Cerebellar cortex (tissue), 1 donor: ENCODE measurements at places on chromosomes 1 and 21.

GRCh38 chr1:152458384-152459185 lies 44.5 kb upstream of the CRNN start:
- DNase-seq: peak; percentile 65

DNA sequence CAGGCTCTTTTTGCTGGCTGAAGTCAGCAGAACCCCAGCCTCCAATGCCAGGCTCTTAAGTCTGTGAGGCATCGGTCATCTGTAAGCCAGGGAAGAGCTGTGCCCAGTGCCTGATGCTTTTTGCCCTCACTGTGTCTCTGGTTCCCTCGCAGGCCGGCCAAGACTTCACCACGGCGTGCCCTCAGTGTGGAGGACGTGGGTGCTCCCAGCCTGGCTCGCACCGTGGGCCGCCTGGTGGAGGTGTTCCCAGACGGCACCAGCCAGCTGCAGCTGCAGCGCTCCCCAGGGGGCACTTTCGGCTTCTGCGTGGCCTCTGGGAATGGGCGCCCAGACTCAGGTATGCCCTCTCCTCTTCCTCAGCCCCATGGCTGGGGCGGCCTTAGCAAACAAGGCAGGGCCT lies 32.5 kb downstream of the KIAA1614 start:
- no peak for DNase-seq

DNA sequence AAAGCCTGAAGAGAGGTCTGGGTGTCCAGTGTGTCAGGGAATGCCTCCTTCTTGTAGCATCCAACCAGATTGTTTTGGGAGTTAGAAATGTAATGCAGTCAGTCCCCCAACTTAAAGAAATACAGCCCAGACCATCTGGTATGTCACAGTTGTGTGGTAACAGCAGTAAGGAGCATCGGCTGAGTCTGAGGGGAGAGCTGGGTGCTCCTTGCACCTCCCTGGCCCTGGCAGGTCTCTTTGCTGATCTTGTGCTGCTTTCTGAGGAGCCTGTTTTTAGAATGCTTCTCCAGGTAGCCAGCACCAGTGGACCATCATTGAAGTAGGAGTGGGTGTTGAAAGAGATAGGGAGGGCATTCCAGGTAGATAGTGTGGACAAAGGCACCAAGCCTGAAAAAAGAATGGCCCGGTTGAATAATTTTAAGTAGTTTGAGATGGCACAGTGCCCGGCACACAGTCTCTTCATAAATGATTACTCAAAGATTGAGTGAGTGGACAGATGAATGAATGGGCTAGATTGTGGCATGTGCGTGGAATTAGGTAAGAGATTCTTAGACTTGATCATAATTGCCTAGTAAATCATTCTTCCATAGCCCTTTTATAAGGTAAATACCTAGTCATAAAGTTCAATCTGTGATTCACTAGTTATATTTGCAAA lies 46.5 kb downstream of the LAMC1 start:
- DNase-seq: peak; percentile 25

DNA sequence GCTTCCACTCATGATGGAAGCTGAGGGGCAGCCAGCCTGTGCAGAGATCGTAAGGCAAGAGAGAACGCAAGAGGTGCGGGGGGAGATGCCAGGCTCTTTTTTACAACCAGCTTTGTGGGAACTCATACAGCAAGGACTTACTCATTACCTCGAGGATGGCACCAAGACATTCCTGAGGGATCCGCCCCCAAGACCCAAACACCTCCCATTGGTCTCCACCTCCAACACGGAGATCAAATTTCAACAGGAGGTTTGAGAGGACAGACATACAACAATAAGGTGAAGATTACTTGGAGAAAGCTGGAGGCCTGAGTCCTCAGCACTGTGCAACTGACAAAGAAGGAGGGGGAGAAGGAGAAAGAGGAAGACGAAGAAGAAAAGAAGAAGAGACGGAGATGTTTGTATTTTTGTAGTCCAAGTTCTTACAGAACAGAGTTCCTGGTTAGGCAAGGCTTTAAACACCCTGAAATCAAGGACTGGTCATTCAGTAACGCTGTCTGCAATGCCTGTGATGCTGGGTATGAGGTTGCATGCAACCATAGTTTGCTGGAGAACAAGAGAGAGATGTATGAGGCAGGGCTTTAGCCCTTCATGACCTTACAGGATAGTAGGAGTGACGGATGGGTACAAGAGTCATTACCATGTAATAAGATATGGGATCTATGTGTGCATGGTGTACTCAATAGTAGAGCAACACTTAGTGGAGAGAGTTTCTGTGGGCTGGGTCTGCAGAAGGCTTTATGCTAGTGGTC lies 19.7 kb upstream of the GALNT2 start:
- DNase-seq: no peak

- peak; percentile 62 for DNase-seq
Observed at GRCh38 chr1:54273092-54273794, 73.3 kb downstream of the MRPL37 start.

DNA sequence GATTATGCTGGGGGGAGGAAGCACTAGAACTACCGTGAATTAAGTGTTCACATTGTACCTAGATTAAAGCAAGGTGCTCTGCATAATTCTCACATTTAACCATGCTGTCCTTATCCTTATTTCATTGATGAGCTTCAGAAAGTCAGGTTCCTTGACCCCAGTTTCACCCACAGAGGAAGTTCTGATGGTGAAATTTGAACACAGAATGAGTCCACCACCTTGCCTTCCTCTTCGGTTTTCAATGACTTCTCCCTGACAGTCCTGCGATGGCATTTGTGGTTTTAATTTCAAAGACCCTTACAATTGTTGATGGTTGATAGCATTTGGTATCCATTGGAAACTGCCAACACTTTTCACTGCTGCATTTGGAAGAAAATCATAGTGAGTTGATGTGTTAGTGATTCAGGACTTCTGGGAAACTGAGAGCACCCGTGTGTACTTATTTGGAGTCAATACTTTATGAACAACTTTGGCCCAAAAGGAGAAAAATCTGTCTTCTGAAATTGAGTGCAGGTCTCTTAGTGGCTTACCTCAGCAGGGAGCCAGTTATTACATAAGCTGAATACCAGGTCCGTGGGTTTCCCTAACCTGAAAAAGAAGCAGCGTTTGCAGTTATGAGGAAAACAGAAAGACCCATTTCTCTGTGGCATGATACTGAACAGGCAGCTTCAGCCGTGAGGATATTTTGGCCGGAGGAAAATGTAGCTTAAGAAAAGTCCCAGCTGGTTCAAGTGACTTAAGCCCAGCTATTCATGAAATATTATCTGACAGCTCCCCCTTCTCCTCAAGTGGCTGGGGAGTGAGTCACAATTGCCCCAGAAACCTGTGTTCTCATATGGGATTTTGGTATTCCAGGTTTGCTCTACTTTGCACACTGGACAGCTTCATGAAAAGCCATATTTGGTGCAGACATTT lies 47.5 kb downstream of the ROR1 start:
- no peak for DNase-seq

DNA sequence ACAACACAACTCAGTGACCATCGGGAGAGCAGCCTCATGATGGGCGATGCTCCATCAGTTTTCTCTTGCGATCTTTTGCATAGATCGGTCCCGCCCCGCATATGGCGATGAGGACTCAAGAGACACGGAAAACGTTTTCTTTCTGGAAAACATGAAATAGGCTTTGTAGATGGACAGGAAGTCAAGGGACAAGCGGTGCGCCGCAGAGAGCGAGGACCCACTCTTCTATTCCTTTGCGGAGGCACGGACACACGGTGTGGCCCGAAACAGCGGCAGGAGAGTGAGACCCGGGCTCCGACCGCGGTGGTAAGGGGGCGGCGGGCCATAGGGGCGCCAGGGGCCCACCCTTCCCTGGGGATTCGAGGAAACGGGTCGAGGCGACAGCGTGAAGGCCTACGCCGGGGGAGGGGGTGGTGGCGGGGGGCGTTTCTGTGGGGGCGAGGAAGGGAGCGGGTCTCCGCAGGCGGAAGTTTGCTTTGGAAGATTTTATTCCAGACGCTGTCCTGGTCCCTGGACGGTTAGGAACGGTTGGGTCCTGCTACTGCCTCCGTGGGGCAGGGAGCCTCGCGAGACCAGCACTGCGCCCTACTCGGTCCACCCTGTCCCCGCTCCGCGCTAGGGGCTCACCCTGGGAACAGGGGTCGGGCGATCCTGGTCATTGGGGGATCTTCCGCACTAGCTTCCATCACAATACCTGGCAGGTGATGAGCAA lies 796 bp upstream of the TDRKH start:
- DNase-seq: no peak

- no peak for DNase-seq
Observed at GRCh38 chr1:200660719-200661118, 9.0 kb downstream of the DDX59 start.

GRCh38 chr1:216779686-216780085 lies 56.5 kb upstream of the ESRRG start:
- DNase-seq: no peak

DNA sequence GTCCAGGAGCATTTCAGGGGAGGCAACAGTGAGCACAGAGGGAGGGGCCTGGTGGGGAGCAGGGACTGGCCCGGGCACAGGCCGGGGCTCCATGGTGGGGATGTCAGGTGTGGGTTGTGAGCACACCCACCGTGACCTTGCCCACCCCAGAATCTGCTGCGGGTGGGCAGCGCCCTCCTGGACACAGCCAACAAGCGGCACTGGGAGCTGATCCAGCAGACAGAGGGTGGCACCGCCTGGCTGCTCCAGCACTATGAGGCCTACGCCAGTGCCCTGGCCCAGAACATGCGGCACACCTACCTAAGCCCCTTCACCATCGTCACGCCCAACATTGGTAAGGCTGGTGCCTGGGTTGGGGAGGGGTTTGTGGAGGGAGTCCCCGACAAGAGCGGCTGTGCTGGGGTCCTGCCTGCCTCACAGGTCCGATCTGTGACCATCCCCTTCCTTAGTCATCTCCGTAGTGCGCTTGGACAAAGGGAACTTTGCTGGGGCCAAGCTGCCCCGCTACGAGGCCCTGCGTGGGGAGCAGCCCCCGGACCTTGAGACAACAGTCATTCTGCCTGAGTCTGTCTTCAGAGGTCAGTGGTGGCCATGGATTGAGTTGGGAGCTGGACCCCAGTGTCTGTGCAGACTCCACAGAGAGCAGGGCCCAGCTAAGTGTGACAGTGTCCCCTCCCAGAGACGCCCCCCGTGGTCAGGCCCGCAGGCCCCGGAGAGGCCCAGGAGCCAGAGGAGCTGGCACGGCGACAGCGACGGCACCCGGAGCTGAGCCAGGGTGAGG lies 14.3 kb downstream of the PSRC1 start:
- DNase-seq: no peak

DNA sequence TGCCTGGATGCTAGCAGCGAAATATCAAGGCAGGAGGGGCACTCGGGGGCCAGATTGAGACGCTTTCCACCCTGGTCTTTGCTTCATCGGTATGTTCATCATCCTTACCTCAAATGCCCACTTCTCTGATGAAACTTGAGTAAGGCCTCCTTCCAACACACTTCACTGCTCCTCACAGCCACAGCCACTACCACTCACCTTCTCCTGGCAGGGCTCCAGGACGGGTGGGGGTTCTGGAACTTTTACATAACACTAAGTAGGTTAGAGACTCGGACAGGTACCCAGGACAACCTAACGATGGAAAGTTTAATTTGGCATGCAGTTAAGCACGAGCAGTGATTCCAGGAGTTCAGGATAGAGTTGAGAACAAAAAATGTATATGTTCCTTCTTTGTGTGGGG lies 73.9 kb upstream of the SPAG17 start:
- DNase-seq: no peak

- DNase-seq: peak; percentile 48
Observed at GRCh38 chr1:196121181-196121580, 487.1 kb downstream of the KCNT2 start.

GRCh38 chr1:216832192-216832591 lies 109.0 kb upstream of the ESRRG start:
- DNase-seq: no peak

DNA sequence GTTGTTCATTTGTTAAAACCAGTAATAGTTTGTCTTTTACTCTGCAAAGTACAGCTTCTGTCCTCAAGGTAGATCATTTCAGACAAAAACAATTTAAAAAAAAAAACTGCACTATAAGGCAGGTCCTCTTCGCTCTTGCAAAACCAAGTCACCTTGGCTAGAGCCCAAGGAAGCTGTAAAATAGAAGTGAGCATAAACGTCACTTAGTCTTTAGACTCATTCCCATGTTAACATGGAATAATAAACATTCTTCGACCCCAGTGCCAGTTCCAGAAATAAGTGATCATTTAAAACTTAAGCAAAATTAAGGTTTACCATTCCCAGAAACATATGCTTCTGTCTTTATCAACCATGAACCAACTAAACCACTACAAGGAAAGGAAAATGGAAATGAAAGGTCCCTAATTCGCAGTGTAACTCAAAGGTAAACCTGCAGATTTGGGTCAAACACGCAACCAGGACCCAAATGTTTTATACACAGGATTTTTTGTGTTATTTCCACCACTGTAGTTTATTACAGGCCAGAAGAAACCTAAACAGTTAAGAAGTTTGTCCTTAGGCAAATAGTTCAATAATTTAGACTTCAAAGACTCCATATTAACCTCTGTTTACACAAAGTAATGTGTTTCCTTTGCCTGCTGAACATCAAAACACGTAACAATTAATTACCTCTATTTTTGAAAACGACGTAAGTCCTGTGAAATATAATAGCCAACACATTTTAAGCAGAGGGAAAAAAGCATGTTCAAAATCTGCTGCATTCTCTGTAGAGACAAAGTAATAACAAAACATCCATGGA lies 54.6 kb downstream of the TGFBR3 start:
- DNase-seq: no peak

DNA sequence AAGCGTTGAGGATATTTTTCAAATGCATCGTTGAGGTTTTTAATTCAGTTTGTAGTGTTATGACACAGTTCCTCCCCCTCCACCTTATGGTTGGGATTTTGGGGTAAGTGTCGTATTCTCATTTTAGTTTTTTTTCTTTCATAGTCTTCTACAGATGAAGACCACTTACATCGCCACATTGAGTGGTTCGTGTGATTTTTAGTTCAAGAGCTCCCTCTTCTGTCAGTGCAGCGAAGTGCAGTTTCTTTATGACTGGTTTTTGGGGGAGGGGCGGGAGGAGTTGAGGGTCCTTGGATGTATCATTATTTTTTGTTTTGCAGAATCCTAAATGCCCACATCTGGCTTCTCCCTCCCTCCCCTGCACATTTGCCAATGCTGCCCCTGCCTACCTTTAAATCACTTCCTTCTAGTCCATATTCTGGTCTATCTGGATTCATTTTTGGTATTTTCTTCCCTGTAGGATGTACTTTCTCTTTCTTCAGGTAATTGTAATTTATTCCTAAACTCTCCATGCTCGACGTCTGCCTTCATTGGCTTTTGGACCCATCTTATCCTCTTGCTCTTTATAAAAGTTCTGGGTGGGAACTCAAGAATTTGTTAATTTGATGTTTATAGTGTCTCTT lies 433.1 kb downstream of the CAMTA1 start:
- peak; percentile 64 for DNase-seq

GRCh38 chr1:31748365-31748764 lies 15.8 kb downstream of the ADGRB2 start:
- no peak for DNase-seq

DNA sequence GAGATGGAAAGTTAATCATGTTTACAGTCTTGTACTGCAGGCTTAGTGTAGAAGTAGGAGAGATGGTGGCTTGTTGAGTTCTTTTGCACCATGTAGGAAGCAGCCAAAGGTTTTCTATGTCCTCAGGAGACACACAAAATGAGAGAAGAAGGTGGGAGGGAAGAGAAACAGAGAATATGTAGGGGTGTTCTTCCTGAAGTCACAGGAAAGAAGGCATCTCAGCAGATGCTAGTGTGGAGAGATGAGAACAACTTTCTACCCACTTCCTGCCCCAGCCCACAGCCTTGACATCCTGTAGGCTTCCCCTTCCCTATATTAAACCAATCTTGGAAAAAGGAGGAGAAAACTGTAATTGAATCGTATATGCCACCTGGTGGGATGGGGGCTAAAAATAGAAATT lies 217.0 kb downstream of the S1PR1 start:
- DNase-seq: no peak

- peak; percentile 39 for DNase-seq
Observed at GRCh38 chr1:5509664-5510452, 482.4 kb downstream of the NPHP4 start.

GRCh38 chr1:159831412-159832141 lies 4.9 kb downstream of the SLAMF8 start:
- peak; percentile 16 for DNase-seq
